ENCODE measurements at places on chromosomes 3 and 15.

DNA sequence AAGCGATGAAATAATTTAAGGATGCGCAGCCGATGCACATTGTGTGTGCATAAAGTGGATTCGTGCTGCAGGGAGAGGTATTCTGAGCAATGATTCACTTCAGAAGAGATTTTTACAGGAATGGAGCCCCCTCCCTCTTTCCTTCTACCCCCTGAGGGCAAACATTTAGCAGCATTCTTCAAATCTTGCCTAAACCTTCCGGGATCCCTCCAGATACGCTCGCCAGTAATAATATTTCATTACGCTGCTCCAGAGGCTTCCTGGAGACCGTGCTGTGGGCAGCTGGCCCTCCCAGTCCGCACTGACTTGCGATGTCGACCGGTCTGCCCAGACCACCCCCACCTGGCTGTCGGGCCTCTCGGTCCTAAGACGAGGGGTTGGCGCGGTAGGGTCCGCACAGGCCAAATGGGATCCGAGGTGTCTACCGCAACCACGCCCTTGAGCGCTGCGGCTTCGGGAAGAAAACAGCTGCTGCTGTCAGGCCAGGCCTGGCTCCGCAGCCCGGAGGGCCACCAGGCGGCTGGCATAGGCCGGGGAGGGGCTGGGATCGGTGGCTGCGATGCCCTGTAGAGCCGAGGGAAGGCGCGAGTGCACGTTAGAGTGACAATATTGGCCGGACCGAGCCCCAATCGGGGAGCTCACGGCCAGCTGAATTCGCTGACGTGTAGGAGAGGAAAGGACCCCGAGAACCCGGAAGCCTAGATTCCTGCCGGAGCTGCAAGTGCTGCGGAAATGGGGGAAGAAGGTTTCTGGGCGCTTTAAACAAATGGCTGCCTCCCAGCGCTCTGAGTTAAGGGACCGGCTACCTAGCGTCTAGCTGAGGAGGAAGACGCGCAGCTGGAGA is 14.3 kb downstream of the ZIC4 start:
- no peak for DNase-seq

GRCh38 chr15:47820747-47821319 is 103.5 kb downstream of the SEMA6D start:
- DNase-seq, result peak; percentile 4

DNA sequence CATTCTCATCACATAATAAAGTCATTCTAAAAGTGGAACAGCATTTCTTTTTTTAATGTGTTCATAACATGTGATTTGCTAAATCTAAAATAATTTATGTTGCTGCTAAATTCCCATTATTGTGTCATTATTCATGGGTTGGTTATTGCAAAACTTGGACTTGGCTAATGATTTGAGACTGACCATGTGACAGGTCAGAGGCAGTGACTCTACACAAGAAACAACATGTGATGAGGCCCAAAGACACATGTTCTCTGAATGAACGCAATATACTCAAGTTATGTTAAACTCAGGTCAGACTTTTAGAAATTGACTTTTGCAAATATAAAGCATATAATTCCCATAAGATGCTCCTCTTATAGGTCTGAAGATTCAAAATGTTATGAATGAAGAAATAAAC is 566.1 kb downstream of the TBL1XR1 start:
- DNase-seq, result no peak

GRCh38 chr3:59429198-59429597 is 379.4 kb upstream of the CFAP20DC start:
- no peak for DNase-seq

DNA sequence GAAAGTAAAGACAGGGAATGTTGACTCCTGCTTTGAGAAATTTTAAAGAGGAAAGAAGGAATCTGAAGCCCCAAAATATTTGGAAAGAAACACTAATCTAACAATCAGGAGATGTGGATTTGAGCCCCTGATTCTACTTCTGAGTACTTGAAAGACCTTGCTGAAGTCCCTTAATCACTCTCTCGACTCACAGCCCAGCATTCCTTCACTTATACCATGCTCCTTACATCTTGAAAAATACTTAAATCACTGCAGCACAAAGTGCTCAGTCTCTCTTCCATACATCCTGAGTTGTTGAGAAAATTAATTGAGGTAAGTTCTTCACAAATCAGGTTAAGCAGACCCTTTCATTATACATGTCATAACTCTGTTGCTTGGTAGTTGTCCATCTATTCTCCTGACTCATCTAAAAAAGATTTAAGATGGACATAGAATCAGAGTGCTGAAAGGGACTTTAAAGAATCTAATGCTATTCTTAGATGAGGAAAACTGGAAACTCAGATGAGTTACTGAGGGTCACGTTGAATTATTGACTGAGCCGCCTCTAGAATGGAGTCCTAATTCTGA is 72.8 kb upstream of the THSD4 start:
- no peak for DNase-seq

DNA sequence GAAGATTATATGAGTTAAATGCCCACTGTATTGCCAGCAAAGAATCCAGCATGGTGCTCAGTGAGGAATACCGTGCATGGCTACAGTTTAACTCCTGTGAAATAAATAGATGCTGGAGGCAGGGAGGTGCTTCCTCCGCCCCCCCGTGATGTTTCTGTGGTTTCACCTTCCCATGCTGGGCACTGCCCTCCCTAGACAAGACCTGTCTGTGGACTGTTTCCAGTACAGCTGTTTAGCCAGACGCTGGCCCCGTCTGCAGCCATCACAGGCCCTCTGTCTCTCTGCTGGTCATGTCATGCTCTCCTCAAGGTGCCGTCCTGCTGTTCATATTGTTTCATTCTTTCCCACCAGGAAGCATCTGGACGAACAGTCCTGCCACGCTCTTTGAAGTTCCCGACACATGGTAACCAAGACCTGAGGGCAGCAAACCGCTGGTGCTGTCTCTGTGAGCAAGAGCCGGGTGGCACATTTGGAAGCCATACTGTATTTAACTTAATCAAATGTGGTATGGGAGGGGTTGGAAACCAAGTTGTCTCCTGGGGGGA is 31.4 kb downstream of the GOLGA8S start:
- DNase-seq, result no peak

DNA sequence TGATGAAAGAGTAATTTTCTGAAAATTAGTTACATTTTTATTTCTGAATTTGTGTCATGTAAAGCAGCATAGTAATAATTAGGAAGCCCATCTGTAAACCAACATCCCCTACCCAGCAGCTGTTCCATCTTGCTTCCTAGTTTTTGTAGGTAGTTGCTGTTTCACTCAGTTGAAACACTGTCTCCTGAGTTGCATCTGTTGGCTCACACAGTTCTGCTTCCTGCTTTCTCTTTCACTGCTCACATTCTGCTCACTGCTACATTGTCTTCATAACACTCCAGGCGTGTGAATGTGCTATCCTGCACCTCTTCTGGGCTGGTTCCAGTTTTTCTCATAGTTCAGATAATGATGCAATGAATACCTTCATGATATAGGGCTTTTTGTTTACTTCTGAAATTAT is 123.4 kb downstream of the EPHB1 start:
- DNase-seq, result no peak

GRCh38 chr15:30885814-30886213 is 17.9 kb upstream of the FAN1 start:
- DNase-seq, result no peak

GRCh38 chr15:28104326-28104725 is 5.2 kb upstream of the OCA2 start:
- DNase-seq, result no peak

- DNase-seq, result no peak
Observed at GRCh38 chr15:55003965-55004873, 192.5 kb downstream of the RSL24D1 start.

DNA sequence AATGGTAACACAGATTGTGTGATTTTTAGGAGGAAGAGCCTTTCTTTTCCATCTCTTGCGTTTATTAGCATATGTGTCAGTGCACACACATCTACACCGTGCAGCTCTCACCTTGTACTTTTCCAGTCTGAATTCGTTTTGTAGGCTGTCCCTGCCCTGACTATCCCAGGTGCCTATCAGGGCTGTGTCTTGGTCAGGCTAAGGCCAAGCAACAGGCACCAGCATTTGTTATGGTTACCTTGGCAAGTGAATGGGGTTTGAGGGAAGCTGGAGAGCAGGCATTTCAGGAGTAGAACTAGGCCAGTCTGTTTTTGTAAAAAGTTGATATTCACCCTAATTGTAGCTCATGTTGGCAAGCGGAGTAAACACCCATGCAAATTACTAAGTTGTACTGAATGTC is 489.5 kb upstream of the TPRG1 start:
- DNase-seq, result no peak

- no peak for DNase-seq
Observed at GRCh38 chr15:43943511-43943910, 116.7 kb downstream of the WDR76 start.

DNA sequence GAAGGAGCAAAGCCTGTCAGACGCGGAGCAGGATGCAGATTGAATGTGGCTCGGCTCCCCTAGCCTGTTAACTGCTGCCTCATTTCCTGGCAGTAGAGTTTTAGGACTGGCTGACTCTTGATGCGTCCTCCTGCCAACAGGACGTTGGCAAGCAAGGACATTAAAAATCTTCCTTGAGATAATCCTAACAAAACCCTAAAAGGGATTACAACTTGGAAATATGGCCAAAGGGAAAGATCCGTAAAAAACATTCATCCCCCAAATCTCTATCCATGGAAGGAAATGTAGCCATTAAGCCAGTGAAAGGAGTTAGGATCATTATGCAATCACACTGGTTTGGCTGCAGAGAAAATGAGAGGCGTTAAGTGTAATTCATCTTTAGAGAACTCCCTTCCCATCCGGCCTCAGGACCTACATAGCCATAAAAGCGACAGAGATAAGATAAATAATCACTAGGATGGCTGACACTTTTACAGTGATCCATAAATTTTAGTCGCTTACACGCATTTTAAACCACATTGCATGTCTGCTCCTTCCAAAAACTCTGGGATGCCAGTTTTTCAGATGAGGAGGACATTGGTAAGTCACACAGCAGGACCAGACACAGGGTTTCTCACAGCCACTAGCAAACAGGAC is 44.5 kb upstream of the C3orf80 start:
- DNase-seq, result no peak

DNA sequence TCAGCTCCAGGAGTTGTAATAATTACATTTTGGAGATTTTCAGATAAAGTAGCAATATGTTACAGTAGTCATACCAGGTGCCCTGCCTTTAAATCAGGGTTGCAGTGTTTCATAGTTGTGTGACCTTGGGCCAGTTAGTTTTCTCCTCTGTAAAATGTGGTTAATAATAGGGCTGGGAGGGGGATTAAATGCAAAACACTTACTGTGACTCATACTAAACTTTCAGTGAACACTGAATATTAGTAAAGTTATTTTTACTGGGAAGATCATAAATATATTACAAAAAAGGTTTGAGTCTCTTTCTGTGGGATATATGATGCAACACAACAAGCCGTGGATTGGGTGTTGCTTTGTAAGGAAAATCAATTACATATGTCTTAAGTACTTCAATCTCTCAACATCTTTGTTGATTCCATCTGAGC is 1.1 kb upstream of the EBLN2 start:
- DNase-seq, result no peak

DNA sequence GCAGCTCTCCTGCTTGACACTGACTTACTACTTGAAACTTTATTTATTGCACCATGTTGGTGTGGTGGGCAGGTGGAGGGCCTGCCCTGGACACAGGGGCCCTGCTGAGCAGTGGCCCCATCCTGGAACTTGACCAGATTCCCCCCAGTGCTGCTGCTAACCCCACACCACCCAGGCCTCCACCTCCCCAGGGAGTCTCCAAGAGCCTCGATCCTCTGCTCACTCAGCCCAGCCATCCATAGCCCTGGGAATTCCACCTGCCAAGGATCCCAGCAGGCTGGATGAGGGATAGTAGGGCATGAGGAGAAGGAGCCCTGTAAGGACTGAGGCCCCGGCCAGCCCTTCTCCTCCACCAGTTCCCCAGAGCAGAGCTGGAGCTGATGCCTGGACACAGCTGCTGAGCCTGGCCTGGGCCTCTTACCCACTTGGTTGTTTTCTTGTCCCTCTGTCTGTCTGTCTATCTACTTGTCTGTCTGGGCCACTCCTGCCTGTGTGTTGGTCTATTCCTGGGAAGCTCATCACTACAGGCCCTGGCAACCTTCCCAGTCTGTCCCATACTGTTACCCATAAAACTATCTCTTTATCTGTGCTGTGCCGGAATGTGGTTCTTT is 2.8 kb downstream of the CHAC1 start:
- DNase-seq, result no peak

DNA sequence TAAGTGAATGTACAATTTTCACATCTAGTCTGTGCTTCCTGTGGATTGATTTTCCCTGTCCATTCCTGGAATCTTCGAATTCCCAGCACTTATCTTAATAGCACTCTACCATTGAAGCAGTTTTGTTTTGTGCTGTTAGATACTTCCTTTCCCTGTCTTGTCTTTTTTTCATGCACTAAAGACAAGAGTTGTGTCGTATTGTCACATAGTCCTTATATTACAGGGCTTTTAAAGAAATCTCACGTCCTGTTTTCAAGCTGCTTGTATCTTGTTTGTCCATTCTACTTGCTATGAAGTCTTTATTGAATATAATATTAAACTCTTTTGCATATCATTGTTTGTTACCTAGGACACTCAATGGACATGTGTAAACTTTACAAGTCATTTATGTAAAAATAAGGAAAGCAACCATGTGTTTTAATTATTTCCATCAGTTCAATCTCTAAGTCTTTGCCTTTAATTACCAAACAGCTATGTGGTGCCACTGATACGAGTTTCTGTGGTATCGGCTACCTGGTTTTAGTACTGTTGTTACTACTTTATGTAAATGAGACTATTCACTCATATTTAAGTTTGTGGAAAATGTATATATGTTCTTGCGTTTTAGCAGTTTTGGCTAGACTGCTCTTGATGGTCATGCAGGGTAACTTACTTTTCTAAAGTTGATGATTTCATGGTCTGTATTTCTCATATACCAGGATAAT is 10.3 kb downstream of the PIK3CA start:
- DNase-seq, result no peak

DNA sequence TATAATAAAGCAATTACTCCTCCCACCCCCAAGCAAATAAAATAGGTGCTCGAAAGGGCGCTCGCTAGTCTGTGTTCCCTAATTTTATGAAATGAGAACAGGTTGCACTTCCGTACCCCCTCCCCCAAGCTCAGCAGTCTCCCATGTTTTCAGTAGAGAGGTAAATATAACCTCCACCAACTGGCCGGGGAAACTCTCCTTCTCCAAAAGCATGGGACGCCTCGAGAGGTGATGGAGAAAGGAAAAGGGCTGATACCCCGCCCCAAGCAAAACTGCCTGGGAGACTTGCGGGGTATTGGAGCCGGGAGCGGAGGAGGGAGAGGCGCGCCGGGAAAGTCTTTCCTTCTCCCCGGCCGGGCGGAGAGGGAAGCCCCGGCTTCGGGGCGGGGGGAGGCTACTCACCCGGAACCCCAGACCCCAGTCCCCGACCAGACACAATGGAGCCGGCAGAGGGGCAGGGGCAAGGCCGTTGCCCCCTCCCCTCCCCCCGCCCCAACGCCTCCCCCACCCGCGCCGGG is 605 bp downstream of the DCUN1D1 start:
- DNase-seq, result no peak

GRCh38 chr3:170517242-170517945 is 68.5 kb downstream of the SLC7A14 start:
- no peak for DNase-seq

DNA sequence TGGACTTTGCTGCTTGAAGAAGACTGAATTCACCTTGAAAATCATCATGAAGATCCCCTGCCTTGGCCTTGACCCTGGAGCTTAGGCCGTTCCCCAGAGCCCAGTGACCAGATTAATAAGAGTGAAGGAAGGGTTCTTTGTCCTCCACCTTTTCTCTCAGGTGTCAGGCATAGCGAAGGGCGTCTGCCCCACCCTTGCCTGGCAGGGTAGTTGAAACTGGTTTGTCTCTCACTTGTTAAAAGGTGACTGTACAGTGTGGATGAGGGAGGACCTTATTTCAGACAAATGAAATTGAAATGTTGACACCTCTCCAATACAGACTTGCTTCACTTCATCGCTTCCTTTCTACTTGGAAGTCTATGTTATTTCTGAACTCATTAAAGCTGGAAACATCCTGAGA is 223.7 kb upstream of the BHLHE40 start:
- no peak for DNase-seq
